ENCODE measurements at places on chromosomes 12 and 14.

DNA sequence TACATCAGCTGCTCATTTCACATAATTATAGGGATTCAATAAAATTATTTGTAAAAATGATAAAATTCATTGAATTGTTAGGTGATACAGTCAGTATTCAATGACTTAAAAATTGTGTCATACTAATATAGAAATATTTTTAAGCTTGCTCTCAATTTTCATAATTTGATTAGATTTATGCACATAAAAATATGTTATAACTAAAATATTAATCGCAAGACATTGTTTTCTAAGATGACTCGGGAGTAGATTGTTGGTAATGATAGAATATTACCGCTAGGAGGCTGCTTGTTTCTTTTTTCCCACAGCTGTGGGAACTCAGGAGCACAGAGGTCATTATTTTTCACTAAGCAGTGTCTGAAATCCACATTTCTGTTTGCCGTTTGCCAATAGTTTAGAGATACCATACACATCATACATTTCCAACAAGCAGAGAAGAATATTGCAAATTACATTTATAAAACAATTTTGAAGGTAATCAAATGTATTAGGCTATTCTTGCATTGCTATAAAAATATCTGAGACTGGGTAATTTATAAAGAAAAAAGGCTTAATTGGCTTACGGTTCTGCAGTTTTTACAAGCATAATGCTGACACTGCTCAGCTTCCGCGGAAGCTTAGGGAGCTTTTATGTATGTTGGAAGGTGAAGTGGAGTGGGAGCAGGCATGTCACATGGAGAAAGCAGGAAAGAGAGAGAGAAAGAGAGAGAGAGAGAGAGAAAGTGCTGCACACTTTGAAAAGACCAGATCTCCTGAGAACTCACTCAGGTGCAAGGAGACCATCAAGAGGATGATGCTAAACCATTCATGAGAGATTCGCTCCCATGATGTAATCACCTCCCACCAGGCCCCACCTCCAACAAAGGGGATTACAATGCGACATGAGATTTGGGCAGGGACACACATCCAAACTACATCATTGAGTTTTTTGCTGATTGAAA is 9.2 kb downstream of the CD69 start:
- no peak for DNase-seq

- DNase-seq: no peak
Measured at GRCh38 chr14:34983148-34983760, 462 bp downstream of the SRP54 start.

DNA sequence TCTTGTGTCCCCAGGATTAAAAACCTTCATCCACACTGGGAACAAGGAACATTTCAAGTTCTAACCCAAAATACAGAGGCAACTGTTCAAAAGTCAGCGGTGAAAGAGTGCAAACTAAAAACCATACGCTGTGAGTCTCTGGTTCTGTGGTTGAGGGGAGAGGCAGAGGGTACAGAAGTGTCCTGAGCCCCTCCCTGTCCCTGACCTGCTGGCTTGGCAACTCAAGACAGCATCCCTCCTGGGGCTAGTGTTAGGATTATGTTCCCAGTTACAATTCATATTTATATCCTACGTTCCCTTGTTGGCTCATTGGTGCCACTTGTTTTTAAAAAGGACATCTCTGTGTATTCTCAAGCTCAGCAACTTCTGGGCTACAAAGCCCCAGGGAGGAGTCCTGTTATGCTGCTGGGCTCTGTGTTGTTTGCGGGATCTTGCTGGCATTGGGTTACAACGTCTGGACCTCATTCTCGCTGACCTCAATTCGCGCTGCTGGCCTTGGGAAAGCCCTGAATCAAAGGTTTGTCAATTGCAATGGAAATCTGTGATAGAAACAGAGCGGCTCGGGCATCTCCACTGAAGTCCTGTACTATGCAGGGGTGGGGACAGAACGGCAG is 420.8 kb downstream of the FUT8 start:
- DNase-seq: no peak

DNA sequence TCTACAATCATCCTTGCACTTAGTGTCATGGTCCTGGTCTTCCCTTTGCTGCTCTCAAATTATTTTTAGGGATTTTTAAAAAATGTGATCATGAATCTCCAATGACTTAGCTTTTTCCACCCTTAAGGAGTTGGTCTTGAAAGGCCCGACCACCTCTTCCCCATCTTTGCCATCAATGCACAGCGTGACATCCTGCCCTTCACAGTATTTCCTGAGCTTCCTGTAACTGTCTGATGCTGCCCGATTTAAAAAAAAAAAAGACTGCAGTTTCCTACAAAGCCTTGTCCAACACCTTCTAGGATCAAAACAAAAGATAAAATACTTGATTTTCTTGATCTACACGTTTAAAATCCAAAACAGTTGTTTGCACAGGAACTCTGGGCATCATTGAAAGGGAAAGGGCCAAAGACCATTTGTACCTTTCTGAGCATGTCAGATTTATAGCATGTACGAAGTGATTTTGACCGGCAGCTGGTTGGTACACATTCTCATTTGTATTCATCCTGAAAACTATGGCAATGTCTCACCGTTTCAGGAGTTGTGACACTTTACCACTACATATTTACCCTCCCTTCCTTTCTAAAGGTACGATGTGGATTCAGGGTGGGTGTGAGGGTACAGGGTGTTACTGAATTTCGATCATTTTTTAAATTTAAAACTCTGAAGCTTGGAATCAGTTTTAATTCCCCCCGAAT is 7.4 kb upstream of the ELK3 start:
- DNase-seq: no peak

DNA sequence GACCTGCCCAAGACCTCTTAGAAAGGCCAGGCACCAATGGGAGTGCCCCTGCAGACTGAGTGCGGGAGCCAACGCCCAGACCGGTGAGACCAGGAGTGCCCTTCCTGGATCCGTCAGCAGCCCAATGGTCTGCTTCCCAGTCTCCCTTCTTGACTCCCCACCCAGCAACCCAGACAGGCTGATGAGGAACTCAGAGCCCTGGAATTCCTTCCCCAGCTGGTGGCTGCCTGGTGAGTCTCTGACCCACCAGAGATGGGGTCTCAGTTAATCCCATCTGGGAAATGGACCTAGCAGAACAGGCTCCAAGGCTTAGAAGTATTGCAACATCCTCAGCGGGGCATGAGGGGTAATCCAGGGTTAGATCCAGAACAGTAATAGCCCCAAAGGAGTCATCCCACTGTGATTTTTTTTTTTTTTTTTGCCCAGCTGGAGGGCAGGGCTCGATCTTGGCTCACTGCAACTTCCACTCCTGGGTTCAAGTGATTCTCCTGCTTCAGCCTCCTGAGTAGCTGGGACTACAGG is 1.5 kb upstream of the RASAL1 start:
- no peak for DNase-seq

DNA sequence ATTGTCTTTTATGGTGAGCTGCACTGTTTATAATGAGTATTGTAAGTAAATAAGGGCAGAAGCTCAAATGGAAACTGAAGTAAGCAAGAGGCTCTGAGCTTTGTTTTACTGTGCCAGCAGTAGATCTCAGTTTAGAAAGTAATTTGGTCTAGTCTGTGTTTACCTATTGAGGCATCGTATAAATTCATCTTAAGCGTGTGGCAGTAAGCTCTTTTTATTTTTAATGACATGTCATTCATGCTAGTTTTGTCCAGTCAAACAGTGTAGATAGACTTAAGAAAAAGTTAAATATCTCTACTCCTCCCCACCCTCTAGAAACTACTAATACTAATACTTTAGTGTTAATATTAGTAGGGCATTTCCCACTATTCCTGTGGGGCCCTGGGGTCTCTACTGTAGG is 2.0 kb downstream of the ANO6 start:
- DNase-seq: no peak

DNA sequence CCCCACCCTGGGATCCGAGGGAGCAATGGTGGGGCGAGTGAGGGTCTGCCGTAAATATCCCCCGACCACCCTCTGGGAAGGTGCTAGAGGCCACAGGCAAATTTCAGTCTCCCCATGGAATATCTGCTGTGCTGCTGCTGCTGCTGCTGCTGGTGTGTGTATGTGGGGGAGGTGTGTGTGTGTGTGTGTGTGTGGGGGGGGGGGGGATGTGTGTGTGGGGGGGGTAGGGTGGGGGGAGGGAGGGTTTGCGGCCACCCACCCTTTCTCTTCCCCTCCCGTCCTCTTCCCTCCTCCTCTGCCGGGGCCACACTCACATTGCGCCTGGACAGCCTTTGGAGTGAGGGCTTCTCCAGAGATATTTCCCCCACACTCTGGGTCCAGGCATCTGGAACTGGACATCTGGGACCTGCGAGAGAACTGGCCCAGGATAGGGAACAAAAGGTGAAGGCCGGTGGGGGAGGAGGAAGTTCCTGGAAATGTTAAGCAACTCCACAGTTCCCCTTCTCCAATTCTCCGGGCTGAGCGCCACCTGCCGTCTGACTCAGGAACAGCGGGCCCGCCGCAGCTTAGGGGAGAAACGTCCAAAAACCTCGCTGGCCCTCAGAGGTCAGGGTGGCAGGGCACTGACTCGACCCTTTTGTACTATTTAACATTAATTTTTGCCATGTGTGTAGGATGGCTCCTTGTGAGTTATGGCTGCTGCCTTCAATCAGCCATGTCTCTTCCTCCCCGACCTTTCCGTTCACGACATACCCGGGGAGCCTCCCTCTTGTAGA is at the start of gene C1RL:
TSS of gene C1RL (minus strand) at position 419 of the 776 bp plus-strand sequence. CDS start at position 385, 34 bp downstream.
- peak; percentile 100 for DNase-seq

GRCh38 chr12:6788972-6789924 is at the start of gene CD4:
CD4 (plus strand) TSS chr12:6789528; CDS start chr12:6800139, 10,611 bp downstream.
- DNase-seq: no peak

GRCh38 chr12:24743941-24744793 is 204.7 kb downstream of the BCAT1 start:
- no peak for DNase-seq

- no peak for DNase-seq
Measured at GRCh38 chr12:117000316-117000715, 89.6 kb downstream of the FBXW8 start.

GRCh38 chr12:109621211-109621694 is 47.7 kb downstream of the MVK start:
- DNase-seq: no peak

DNA sequence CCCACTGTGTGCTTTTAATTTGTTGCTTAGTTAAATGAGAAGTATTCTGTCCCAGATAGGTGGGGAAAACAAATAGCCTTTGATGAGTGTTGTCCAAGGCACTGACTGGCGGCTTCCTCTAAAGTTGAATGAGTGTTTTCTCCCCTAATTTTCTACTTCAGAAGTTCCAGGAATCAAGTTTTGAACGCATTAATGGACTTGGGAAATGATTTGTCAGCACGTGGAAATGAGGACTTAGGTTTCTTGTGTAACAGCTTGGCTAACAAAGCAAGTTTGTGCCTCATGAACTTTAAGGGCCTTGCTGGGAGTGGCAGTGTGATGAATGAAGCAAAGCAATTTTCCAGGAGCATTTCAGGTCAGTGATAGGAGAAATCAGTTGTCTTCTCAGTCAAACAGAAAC is 56.9 kb downstream of the LIN52 start:
- no peak for DNase-seq

DNA sequence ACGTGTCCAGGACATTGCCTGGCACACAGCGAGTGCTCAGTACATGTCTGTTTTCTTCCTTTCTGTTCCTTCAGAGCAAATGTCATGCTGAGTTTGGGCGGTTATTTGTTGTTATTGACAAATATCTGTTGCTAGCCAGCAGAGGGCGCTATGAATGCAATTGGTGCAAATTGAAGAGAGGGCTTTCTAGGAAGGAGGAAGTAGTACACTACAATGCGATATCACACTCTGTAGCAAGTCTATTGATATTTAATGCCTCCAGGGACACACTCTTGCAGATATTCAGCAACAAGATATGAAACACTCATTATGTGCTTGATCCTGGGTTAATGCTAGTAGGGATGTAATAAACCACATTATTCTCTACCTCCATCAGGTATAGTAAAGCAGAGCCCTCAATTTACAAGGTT is 267.3 kb upstream of the SRRM4 start:
- DNase-seq: no peak

- no peak for DNase-seq
Measured at GRCh38 chr12:70576341-70577282, 60.6 kb downstream of the PTPRB start.

DNA sequence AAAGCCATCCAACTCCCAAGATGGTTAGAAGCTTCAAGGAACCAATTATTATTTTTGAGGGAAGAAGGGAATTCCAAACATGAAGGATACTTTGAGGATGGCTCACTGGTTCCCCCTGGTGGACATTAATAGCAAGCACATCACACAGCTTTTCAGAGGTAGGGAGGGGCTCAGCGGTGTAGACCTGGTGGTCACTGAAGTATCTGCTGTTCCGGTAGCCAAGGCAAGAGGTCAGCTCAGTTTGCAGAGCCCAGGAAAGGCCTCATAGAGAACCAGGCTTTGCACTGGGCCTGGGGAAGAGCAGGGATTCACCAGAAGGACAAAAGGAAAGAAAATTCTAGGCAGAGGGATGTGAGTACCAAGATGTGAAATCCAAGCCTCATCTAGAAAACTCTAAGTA is 118.7 kb downstream of the KSR2 start:
- DNase-seq: no peak

DNA sequence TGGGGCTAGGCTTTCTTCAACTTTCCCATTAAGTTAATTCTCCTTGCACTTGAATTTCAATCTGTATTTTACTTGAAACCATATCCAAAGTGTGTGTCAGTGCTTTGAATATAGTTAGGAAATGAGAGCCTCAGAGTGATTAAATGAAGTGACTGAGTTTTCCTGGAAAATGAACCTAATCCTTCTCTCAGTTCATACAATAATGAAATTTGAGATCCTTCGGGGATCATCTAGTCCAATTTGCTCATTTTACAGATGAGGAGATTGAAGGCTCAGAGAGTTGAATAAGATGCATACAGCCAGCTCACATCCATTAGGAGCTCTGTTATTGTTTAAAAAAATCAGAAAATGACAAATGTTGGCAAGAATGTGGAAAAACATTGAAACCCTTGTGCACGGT is 18.3 kb upstream of the TBC1D30 start:
- no peak for DNase-seq

DNA sequence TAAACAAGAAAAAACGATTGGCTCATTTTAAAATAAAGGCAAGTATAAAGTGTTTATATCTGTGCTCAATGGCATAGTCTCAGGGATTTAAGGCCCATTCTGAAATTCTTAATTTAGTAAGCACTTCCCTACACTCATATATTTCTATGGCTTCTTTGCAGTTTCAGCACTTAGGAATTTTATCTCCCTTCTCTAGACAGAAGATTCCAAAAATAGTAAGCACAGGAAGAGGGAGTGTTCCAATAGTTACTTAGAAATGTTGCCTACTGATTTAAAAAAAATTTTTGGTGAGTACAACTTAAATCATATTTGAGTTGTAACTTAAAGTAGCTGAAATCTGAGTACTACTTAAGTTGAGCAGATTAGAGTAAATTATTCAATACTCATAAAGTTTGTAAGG is 19.8 kb downstream of the INSM2 start:
- no peak for DNase-seq

DNA sequence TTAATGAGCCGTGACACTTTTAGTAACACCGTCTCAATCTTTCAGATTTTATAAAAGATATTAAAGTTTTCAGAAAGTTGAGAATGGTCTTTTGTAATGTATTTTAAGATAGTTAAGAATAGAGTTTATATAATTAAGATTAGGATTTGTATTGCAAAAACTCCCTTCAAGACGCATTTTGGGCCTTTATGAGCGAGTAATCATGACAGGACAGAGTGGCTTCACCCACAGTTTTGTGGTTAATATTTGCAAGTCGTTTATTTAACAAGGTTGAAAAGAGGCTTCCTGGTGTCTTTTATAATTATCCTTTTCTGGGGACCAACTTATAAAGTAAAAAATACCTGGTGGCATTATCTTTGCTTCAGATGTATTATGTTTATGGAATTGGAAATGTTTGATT is 44.0 kb downstream of the TRAF3 start:
- DNase-seq: no peak
